ENCODE measurements at places on chromosomes 16 and 17.

DNA sequence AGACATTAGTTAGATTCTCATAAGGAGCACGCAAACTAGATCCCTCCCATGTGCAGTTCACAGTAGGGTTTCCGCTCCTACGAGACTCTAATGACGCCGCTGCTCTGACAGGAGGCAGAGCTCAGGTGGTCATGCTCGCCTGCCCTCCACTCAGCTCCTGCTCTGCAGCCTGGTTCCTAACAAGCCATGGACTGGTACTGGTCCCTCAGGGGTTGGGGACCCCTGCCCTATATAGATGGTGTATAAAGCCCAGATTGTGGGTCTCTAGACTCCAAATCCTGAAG lies 52.1 kb upstream of the LYRM9 start:
- no peak for DNase-seq

DNA sequence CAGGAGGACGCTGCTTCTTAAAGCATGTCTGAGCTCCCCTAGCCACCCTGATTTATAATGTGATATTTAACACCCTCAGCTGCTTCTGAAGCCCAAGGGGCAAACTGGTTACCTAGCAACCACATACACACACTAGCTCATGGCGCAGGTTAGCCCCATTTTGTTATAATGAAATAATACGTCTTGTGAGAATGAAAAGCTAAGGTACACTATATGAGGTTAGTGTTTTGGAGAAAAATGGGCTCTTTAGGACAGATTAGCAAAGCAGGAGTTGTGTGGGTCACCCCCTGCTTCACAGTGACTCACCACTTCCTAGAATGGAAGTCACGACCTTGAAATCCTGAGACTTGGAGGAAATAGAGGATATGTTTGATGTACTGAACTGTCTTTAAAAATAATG lies 404.8 kb upstream of the HSBP1 start:
- no peak for DNase-seq

GRCh38 chr16:27333549-27333948 lies 19.8 kb downstream of the IL4R start:
- DNase-seq: no peak

GRCh38 chr16:85913141-85913601 lies 14.2 kb downstream of the IRF8 start:
- DNase-seq: no peak

DNA sequence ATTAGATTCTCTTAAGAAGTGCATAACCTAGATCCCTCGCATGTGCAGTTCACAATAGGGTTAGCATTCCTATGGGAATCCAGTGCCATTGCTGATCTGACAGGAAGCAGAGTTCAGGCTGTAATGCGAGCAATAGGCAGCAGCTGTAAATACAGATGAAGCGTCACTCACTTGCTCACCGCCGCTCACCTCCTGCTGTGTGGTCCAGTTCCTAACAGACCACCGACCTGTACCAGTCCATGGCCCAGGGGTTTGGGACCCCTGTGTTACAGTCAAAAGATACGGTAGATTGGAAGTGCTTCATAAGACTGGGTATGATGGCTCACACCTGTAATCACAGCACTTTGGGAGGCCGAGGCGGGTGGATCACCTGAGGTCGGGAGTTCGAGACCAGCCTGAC lies 2.8 kb downstream of the STAT5A start:
- no peak for DNase-seq

DNA sequence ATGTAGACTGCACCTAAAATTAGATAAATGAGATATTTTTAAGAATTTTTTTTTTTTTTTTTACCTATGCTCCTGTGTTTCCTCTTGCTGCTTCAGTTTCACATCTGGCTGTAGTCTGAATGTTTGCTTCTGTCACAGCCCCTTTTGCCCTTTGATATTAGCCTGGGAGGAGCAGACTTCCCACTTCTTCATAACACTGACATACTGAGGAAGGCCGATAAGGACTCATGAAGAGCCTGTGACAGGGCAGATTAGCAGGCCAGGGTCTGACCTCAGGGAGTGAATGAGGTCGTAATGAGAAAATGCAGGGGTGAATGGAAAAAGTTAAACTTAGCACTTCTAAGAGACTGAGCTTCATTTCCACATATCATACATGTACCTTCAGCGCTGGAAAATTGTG lies at the start of gene SLFN14:
Gene SLFN14, minus strand, starts transcription at position 117 of the 400 bp plus-strand sequence. CDS start 2,757 bp downstream, outside the sequence.
- DNase-seq: no peak

DNA sequence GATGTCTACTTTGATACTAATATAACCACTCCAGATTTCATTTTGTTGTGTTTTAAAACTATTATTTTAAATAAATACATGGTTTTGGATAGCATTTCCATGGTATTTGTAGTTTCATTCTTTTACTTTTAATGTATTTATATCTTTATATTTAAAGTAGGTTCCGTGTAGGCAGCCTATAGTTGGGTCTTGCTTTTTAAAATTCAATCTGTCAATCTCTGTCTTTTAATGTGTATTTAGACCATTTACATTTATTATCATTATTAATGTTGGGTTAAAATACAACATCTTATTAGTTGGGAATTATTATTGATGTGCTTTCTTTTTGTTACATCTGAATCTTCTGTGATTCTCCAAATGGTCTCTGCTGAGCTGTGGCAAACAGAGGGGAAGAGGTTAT lies 412.1 kb downstream of the NPIPA7 start:
- DNase-seq: no peak

DNA sequence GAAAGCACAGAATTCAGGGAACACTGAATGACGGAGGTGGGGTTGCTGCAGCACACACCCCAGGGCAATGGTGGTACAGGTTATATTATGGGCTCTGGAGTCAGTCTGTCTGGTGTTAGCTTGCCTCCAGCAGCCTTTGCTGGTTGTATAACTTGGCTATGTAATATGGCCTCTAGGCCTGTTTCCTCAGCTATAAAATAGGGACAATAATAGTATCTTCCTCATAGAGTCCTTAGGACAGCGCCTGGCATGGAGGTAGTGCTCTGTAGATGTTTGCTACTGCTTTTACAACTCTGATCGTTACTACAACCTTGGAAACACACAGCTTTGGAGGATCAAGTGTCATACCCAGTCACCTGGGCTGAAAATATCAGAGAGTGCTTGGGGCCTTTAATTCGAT lies 31.5 kb downstream of the GTF3C1 start:
- no peak for DNase-seq

GRCh38 chr17:613725-614124 lies 100.9 kb downstream of the VPS53 start:
- no peak for DNase-seq

DNA sequence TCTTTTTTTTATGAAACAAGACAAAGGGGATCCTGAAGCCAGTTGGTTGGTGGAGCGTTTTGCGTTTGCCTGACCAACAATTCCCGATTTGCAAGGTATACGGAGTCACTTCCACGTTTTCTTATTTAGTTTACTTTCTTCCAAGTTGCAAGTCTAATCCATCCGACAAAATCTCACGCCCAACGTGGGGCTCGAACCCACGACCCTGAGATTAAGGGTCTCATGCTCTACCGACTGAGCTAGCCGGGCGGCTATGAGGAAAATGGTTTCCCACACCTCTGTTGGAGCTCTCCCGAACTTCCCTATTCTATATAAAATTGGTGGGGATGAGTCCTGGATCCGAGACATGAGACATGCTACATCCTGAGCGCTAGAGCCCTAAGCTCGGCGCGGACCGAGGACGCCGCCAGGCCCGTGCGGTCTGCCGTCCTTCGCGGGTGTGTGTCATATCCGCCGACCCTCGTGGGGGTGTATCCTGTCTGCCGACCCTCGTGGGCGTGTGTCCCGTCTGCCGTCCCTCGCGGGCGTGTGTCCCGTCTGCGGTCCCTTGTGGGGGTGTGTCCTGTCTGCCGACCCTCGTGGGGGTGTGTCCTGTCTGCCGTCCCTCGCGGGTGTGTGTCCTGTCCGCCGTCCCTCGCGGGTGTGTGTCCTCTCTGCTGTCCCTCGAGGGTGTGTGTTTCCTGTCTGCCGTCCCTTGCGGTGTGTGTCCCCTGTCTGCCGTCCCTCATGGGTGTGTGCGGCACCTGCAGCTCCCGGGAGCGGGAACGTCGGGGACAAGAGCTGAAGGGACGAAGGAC lies 22.6 kb downstream of the ZNF213 start:
- peak; percentile 33 for DNase-seq

GRCh38 chr16:85107083-85107482 lies 5.2 kb downstream of the CIBAR2 start:
- no peak for DNase-seq

DNA sequence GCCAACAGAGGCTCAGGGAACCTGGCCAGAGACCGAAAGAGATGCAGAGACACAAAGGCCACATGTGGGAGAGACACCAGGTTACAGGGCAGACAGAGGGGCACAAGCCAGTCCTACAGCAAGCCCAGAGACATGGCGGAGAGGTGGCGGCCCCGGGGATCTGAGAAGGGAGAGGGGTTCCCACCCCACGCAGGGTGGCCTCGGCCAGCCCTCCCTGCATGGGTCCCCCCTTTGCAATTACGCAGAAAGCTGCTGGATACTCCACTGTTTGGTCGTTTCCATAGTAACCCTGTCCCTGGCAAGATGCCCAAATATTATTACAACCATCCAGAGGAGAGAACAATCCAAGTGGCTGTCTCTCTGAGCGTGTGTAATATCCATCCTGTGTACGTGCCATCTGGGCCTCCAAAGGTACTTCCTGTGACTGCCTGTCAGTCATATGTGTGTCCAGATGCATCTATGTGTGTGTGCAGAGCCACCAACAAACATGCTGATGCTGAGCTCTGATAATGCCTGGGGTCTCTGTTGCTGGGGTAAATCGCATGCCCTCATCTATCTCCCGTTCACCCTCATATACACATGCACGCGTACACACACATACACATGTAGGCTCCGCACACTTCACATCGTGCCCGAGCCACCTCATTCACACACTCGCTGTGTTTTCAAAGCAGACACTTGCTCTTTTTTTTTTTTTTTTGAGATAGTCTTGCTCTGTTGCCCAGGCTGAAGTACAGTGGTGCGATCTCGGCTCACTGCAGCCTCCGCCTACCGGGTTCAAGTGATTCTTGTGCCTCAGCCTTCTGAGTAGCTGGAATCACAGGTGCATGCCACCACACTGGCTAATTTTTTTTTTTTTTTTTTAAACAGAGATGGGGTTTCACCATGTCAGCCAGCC lies 5.5 kb downstream of the PCGF2 start:
- no peak for DNase-seq

- no peak for DNase-seq
These were observed 15.6 kb downstream of the COL1A1 start for GRCh38 chr17:50185631-50186471.

DNA sequence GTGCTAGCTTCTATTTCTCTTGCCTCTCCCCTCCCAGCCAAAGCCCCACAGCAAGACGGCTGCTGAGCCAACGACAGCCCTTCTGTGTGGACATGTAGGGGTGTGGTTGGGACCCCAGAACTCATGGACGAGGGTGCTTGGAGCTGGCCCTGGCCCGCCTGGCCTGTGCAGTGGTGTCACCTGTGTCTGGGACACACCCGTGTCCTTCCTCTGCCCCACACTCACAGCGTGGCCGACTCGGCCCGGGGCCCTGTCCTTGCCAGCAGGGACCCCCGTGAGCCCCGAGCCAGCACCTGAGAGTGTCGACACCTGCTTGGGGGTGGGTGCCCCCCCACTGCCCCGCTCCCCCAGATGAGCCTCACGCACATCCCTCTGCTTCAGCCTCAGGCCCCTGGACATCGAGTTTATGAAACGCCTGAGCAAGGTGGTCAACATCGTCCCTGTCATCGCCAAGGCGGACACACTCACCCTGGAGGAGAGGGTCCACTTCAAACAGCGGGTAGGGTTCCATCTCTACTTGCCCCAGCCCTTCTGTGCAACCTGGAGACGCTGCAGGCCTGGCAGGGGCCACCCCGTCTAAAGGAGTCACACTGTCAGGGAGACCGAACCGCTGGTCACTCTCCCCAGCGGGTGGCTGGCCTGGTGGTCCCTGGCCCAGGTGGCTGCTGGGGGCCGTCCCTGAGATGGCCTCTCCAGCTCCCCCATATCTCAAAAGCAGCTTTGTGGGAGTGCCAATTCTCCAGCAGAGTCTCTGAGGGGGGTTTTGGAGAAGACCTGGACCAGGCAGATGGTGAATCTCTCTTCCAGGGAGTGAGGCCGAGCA lies 349.8 kb downstream of the SEC14L1 start:
- DNase-seq: no peak

DNA sequence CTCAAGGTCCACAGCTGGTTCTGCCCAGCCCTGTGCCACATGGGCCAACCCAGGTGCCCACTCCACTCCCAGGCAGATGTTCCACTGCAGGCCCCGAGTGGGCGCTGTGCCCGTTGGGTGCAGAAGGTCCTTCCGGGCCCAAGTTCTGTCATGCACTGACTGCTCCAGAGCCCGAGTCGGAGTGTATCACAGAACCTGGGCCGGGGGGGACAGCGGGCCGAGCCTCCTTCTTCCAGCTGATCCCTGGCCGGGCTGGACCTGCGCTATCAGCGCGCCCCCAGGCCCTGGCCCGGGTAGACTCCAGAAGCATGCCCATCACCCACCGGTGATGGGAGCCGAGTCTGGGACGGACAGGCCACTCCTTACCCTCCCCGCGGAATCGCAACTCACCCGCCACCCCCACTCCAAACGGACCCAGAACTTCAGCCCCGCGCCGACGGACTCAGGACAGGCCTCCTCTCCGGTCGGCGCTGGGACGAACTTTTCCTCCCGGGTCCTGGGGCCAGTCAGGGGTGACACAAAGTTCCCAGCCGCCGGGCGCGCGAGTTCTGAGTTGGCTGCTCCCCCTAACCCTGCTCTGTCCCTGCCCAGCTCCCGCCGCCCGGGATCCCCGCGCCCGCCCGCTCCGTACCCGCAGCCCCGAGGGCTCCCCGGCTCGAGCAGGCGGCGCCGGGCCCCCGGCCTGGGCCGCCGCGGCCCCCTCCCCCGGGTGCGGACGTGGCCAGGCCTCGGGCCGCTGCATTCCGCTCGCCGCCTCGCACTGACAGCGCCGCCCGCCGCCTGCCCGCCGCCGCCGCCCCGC lies at the start of gene COPZ2:
Gene COPZ2, minus strand, starts transcription at position 762 of the 802 bp plus-strand sequence. Its CDS starts 20 bp downstream, at position 742.
- peak; percentile 51 for DNase-seq

- DNase-seq: no peak
These were observed 2.0 kb upstream of the TTYH2 start for GRCh38 chr17:74211141-74211911.

DNA sequence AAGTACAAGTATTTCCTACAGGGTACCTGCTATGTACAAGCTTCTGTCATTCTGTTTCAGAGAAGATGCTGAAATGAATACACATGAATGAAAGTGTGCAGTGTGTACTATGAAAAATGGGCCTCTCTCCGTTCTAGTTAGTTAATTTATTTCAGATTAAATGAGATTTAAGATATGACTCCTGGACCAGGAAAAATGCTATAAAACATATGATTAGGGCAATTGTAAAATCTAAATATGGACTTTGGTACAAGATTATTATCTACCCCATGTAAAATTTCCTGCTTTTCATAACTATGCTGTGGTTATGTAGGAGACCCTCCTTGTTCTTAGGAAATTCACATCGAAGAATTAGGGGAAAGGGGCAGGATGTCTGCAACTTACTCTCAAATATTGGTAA lies 28.9 kb downstream of the MYO1D start:
- no peak for DNase-seq

- DNase-seq: no peak
These were observed 16.8 kb upstream of the PABPN1L start for GRCh38 chr16:88883117-88883895.

DNA sequence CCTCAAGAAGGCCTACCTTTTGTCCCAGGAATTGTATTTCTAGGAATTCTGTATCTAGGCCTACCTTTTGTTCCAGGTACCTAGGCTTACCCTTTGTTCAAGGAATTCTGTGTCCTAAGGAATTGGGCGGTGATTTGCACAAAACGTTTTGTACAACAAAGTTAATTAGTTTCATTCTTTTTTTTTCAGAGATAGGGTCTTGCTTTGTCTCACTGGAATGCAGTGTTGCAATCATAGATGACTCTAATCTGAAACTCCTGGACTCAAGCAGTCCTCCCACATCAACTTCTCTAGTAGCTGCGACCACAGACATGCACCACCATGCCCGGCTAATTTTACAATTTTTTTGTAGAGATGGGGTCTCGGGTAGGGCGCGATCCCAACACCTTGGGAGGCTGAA lies 7.0 kb downstream of the CDR2L start:
- DNase-seq: no peak

All from activated T-cell treated with anti-CD3 and anti-CD28 coated beads for 1 hour (primary cell).